ENCODE measurements at places on chromosomes 12 and 14.
A peak's percentile ranks its signal among the peaks of the same experiment; 100 is the strongest.

DNA sequence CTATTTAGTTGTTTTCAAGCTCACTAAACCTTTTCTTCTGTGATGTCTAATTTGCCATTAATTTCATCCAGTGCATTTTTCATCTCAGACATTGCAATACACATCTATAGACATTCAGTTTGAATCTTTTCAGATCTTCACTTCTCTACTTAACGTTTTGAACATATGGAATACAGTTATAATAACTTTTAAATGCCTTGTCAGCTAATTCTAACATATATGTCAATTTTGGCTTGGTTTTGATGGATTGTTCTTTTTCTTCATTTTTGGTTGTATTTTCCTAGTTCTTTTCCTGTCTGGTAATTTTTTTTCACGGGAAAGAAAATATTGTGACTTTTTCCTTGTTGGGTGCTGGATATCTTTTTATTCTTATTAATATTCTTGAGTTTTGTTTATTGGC, 215.3 kb downstream of the ATP23 start:
- no peak for DNase-seq

GRCh38 chr12:29187756-29188155, 38.7 kb downstream of the FAR2 start:
- DNase-seq = no peak

GRCh38 chr12:69910694-69911093, 85.7 kb downstream of the MYRFL start:
- DNase-seq = no peak

GRCh38 chr12:18139989-18140596, 50.1 kb upstream of the RERGL start:
- DNase-seq = no peak

DNA sequence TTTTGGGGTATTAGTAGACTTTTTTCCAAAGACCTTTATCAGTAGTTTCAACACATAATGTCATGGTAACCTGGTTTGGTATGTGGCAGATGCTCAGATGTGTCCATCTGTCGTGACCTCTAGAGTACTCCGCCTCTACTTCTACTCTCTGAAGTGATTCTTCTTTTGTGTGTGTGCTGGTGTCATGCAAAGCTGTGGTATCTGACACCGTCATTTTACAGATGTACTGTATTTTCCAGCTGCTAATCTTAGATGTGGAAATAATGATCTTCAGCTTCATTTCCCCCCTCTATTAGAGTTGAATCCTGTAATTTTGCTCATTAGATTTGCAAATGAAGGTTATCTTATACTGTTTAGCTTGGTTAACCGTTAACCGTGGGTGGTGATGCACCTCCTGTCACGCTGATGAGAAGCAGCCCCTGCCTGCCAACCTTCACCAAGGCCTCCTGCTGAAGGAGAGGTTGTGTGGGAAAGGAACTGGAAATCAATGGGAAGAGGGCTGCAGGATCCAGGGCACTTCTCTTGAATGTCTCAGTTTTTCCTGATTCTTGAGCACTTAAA, 222.4 kb upstream of the AMIGO2 start:
- DNase-seq = peak; percentile 56

DNA sequence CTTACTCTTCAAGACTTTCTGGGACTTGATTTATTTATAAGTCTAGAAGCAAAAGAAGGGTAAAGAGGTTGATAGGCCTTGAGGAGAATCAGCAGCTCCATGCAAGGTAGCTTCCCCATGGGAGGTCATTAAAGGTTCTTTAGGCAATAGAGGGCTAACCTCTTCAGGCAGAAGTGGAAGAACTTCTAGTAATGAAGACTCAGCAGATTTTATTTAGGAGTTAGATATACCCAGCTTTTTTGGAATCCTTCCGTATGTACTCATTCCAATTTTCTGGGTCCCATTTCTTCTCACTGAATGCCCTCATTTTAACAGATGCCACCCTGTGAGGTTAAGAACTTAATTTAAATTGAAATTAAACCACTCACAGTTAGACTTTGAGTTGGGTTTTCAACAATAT, 565.6 kb downstream of the LRFN5 start:
- no peak for DNase-seq

GRCh38 chr12:13192719-13193118, 3.8 kb upstream of the EMP1 start:
- DNase-seq = no peak

DNA sequence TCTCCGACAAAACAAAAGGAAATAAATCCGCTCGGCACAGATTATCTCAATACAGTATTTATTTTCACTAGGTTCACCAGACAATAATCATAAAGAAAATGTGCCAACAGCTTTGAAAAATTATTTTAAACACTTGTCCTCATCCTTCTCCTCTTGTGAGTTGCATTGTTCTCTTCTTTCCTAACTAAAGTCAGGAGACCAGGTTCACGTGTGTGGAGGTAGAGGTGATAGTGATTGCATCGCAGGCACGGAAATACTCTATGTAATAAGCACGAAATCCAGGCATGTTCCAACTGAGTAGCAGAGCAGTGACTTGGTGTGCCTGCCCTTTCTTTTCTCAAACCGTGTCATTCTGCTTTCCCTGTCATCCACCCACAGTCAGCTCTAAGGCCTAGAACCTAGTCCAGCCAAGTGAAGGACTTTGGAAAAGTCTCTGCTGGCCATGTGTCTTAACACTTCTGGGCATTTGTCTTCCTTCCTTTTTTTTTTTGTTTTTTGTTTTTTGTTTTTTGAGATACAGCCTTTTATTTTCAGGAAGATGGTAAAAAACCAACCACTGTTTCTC, 939 bp upstream of the SEL1L start:
- DNase-seq = no peak

GRCh38 chr14:25042362-25043299, 7.3 kb downstream of the STXBP6 start:
- DNase-seq = peak; percentile 57

- DNase-seq = no peak
Measured at GRCh38 chr12:48032597-48032996, 28.3 kb upstream of the COL2A1 start.

DNA sequence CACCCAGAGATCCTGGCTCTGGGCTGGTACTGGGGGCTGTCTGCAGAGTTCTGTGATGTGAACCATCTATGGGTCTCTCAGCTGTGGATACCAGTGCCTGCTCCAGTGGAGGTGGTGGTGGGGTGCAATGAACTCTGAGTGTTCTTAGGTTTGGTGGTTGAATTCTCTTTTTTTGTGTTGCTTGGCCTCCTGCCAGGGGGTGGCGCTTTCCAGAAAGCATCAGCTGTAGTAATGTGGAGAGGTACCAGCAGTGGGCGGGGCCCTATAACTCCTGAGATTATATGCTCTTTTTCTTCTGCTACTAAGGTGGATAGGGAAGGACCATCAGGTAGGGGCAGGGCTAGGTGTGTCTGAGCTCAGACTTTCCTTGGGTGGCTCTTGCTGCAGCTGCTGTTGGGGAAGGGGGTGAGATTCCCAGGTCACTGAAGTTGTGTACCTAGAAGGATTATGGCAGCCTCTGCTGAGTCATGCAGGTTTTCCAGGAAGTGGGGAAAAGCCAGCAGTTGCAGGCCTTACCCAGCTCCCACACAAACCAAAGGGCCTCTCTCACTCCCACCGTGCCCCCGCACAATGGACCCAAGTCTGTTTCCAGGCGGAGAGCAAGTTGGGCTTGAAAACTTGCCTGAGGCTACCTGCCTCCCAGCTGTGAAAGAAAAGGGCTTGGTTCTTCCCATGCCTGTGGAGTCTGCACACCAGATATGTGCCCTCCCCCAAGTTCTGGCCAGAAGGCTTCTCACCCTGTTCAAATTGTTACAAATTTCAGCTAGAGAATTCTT, 18.6 kb downstream of the CCER1 start:
- DNase-seq = no peak

GRCh38 chr14:30656190-30656632, 34.1 kb downstream of the SCFD1 start:
- DNase-seq = peak; percentile 40

GRCh38 chr14:96762650-96763049, 34.5 kb upstream of the VRK1 start:
- DNase-seq = no peak

DNA sequence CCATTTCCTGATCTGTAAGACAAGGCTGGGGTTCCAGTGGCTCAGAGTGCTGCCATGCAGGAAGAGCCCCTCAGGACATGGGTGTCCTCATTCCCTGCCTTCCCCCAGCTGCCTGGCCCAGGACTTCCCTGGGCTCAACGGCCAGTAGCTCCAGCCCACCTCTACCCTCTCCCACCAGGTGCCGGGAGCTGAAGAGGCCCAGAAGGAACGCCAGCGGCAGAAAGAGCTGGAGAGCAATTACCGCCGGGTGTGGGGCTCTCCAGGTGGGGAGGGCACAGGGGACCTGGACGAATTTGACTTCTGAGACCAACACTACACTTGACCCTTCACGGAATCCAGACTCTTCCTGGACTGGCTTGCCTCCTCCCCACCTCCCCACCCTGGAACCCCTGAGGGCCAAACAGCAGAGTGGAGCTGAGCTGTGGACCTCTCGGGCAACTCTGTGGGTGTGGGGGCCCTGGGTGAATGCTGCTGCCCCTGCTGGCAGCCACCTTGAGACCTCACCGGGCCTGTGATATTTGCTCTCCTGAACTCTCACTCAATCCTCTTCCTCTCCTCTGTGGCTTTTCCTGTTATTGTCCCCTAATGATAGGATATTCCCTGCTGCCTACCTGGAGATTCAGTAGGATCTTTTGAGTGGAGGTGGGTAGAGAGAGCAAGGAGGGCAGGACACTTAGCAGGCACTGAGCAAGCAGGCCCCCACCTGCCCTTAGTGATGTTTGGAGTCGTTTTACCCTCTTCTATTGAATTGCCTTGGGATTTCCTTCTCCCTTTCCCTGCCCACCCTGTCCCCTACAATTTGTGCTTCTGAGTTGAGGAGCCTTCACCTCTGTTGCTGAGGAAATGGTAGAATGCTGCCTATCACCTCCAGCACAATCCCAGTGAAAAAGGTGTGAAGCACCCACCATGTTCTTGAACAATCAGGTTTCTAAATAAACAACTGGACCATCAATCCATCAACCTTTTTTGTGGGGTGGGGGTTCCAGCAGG, 17.6 kb downstream of the AGAP2 start:
- peak; percentile 7 for DNase-seq

DNA sequence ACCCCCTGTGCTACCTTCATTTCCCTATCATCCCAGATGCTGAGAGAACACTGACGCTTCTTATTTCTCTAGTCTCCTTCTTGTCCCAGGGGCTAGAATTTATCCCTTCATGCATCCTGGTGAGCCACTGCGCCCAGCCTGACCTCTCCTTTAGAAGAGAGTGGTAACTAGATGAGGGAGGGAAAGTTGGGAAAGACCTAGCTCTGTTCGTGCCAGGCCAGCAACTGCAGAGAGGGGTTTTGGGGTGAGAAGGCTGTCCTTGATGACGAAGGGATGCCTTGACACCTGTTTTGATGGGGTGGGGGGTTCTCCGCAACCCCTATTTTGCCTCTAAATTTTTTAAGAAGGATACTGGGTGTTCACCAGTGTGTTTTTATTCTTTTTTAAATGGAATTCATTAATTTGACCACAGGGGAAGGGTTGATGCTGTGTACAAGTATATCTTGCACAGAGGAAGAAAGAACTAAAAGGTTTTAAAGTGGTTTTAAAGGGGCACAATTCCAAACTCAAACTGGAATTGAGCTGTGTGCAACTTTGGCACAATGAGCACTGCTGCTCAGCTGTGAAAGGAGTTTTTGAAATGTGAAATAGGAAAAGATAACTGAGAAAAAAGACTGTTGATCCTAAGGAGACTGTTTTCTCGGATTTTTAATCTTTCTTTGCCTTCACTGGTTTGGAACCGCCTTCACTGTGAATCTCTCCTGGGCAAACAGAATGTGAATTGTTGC, 7.0 kb upstream of the MMP19 start:
- no peak for DNase-seq

- no peak for DNase-seq
Measured at GRCh38 chr12:47650469-47650868, 55.4 kb downstream of the RPAP3 start.

DNA sequence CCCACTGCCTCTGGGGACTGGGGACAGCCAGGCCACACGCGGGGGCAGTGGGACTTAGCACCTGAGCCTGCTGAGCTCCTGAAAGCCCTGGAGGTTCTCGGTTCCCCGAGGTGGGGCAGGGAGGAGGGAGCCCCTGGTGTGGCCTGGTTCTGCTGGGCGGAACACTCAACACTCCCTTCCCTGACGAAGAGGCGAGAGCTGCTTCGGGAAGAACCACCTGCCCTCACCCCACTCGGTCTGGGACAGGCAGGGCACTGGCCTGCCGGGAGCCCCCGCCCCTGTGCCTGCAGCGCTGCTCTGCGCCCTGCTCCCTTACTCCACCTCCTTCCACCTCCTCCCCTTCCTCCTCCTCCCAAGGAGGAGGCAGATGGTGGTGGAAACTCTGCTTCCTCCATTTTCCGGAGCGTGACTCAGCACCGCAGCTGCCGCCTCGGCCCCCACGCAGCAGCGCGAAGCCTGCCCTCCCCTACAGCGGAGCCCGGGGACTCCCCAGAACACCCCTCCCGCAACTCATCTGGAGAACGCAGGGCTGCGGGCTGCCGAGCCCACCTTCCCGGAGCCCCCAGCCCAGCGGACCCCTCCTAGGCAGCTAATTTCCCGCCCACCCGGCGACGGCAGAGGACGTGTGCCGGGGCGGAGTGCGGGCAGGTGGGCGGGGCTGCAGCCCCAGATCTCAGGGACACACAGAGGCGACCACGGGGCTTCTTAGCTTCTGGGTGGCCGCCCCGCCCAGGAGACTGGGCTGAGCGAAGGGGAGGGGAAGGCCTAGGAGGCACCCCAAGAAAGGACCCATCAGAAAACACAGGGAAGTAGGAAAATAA, 11.7 kb upstream of the INF2 start:
- DNase-seq = peak; percentile 86

- no peak for DNase-seq
Measured at GRCh38 chr14:75132382-75133086, 5.7 kb upstream of the NEK9 start.

- no peak for DNase-seq
Measured at GRCh38 chr12:106211973-106212372, 35.8 kb downstream of the CKAP4 start.

GRCh38 chr12:94769047-94769420, 118.7 kb upstream of the TMCC3 start:
- DNase-seq = no peak

GRCh38 chr12:30694412-30695198, 1.1 kb downstream of the IPO8 start:
- peak; percentile 61 for DNase-seq

DNA sequence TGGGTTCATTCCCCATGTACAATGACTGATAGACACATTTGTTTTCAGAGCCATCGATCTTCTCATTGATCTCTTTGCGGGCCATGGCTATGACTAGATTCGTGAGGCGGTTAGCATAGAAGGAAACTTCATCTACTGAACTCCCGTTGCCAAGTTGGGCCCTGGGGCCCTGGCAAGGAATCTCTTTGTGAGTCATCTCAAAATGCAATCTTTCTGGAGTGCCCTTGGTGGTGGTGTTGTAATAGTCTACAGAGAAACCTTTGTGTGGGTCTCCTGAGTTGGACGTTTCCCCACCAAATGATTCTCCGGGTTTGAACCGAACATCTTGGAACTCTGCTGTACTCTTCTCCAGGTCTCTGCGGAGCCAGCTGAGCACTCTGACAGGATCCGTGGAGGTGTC, 20.4 kb downstream of the AKAP3 start:
- no peak for DNase-seq

All from head of caudate nucleus (tissue), 42 donors.